Urothelium cell line (cell line): ENCODE measurements at places on chromosomes 11 and 22.

GRCh38 chr11:57480409-57481137 lies 20.2 kb downstream of the RTN4RL2 start:
- peak; percentile 76 for DNase-seq

GRCh38 chr22:40285513-40285912 lies 60.8 kb upstream of the ADSL start:
- no peak for DNase-seq

DNA sequence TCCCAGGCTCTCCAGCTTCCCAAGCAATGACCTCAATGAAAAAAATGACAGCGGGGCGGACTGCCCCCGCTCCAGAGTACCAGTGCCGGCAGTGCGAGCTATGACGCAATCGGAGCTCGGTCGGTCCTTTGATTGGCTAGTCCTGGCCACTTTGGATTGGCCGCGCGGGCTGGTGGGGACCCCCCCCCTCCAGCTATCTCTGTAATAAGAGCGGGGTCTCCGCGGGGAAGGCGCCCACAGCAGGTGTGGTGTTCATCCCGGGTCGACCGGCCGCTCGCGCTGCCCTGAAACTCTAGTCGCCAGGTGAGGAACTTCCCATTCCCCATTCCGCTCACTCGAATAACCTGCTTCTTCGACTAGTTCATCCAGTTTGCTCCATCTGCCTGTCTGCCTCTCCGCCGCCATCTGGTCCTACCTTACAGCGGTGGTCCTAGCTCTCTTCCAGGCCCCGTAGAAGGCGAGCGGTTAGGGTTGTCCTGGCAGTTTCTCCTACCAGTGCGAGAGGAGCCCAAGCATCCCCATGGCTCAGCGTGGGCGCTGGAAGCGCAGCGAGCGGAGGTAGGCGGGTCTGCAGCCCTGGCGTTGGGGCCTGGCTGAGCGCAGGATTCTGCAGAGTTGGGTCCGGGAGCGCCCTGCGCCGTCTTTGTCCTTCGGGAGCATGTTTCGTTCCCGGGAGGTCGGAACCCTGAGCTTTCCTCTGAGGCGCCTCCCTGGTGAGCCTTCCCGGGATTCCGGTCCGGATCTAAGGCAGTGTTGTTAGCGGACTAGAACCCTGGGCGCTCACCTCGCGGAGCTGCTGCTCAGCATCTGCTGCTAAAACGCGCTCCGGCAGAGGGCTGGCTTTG lies at the start of gene CALCB:
TSS of gene CALCB (plus strand) at position 233 of the 845 bp plus-strand sequence. CDS start 1,126 bp downstream, outside the sequence.
- no peak for DNase-seq

GRCh38 chr11:37500425-37500824 lies 902.4 kb upstream of the RAG2 start:
- no peak for DNase-seq

GRCh38 chr11:35563484-35564244 lies 38.2 kb upstream of the PAMR1 start:
- no peak for DNase-seq

GRCh38 chr11:86675017-86675416 lies 2.6 kb upstream of the ME3 start:
- no peak for DNase-seq

- peak; percentile 64 for DNase-seq
Observed at GRCh38 chr22:31346733-31347250, 646 bp upstream of the PATZ1 start.

GRCh38 chr11:103959279-103959942 lies 77.0 kb upstream of the DDI1 start:
- no peak for DNase-seq

- no peak for DNase-seq
Observed at GRCh38 chr22:21943571-21944448, 8.8 kb downstream of the PPM1F start.

- no peak for DNase-seq
Observed at GRCh38 chr11:86314636-86315035, 12.6 kb downstream of the HIKESHI start.

DNA sequence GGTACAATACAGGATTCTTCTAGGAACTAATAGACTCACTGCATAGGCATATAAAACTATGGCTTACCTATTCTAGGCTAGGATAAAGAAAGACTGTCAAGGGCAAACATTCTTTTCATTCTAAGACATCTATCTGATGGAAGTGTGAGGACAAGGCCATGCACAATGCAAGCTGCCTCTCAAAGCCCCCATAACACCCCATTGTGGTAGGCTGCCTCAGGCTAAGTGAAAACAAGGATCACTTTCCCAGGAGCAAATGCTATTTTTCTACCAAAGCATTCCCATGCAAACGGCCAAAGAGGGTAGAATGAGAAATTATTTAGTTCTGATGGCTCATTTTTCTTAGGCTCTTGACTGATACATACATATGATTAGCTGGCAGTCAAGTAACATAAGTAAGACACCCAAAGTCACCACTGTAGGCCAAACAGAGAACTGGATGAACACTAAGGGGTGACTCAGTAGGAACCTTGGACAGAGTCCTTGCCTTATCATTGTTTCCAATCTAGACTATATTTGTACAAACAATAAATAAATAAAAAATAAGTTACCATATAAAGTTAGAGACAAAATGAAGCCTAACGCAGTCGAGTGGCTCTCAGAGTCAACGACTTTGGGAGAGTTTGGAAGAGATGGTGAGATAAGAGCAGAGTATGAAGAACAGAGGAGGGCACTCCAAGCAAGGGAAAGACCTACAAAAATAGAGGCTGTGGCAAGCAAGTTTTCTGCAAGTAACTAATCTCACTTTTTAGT lies 303.6 kb downstream of the SBF2 start:
- no peak for DNase-seq

GRCh38 chr11:70244698-70245097 lies 25.8 kb upstream of the PPFIA1 start:
- DNase-seq, result peak; percentile 51

GRCh38 chr11:69711822-69712801 lies 8.3 kb upstream of the FGF19 start:
- DNase-seq, result no peak

DNA sequence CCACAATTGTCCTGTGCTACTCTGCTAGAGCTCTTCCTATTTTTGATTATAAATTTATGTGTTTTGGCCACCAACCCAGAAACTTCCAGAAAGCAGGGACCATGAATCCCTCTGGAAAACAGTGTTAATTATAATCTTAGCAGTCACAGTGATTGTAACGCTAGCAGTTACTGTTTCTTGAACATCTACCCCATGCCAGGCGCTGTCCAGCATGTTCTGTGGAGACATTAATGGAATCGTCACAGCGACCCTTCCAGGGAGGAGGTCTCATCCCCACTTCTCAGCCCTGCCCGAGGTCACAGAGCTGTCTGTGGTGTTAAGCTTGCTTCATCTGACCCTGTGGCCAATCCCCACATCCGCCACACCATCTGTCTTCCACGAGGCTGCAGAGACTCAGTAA lies 13.9 kb upstream of the PNPLA5 start:
- no peak for DNase-seq

DNA sequence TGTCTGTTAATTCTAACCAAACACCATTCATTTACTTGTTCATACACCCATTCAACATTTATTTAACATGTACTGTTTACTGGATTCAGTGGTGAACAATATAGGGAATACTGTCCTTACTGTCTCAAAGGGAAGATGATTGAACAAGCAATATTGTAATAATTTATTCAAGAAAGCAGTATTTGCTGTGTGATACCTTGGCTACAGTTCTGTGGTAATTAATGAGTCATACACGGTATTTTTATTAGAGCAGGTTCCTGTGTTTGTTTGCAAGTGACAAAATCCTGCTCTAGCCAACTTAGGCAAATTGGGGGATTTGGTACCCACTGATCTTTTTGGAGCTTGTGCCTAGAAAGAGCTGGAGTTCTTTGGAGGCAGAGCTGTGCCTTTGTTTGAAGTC lies 15.7 kb downstream of the PIH1D2 start:
- no peak for DNase-seq

- no peak for DNase-seq
Observed at GRCh38 chr11:60377401-60378136, 763 bp upstream of the MS4A7 start.

DNA sequence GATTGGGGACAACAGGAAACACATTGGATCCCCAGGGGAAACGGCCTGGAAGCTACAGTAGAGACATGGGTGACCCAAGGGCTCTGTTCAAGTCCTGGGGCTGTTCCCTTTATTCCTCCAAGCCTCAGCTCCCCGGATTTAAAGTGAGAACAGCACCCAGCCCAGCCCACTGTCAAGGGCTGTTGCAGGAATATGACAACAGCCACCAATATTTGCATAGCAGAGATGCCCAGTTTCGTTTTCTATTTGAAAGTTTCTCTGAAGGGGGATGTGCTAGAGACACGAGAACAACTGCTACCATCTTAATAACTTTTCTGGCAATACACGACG lies 81.1 kb upstream of the WNT7B start:
- DNase-seq, result no peak

GRCh38 chr11:71470946-71471345 lies 17.9 kb downstream of the NADSYN1 start:
- no peak for DNase-seq

DNA sequence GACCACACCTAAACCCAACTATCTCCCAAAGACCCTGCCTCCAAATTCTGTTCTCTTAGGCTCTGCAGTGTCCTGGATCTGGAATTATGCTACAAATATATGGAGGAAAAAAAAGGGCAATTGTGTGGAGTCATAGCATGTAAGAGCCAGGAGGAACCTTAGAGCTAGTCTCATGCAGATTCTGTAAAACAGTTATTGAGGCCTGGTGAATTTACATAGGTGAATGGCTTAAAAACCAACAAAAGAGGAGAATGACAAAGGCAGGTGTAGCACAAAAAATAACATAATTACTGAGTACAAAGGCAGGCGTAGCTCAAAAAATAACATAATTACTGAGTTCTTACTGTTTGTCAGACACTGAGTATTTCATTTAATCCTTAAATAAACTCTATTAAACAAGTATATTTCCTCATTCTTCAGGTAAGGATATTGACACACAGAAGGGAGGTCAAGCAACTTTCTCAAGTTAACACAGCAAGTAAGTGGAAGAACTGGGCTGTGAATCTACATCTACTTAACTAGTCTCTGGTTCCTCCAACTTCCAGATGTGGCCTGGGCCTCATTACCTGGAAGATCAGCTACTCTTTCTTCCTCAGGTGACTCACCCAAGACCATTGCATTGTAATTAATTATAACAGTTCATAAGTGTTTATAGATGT lies 938.9 kb upstream of the TENM4 start:
- no peak for DNase-seq

DNA sequence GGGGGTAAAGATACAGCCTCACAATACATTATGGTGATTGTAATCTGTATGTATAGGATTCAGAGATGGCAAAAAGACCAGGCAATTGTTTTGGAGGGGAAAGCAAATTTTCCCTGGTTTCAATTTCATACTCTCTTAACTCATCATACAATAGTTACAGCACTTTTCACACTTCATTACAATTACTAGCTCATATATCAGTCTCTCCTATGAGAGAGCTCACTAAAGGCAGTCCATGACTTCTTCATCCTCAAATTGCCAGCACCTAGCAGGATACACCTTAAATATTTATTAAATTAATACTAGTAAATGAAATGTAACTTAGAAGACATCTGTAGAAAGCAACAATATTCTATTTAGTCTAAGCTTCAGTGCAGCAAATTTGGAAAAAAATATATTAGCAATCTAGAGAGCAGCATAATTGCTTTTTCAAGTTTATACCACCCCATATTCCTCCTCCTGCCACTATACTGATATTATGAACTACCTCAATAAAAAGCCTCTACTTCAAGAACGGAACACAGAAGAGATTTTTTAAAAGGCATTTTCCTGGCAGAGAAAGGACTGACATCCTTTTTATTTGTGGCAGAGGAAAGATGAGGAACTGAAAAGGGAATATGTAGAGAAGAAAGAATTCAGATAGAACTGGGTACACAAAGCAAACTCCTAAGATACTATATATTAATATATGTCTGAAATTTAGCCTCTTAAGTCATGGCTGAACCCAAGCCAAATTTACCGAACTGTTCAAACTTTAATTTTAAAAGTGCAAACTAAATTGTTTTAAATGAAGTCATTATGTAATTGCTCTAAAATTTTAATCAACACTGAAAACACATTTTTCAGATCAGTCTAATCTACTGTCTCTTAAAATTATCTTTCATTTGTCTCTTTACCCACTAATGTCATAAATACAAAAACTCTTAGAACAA lies 27.7 kb downstream of the PICALM start:
- no peak for DNase-seq

DNA sequence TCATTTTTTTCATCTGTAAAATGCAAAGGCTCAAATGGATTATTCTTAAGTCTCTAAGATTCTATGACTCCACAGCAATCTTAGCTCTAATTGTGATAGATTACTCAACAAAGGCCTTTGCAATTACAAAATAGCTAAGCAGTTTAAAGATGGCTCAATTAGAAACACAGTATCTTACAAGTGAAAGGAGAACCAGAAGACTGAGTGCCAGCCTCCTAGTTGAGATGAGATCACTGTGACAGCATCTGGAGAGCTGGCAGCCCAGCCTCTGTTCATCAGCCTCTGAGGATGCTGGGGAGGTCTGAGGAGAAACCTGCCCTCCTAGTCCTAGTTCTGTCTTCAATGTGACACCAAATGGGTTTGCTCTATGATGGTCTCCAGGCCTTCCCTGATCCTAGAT lies 158.4 kb upstream of the NARS2 start:
- no peak for DNase-seq

GRCh38 chr11:74989260-74989638 lies 516 bp downstream of the NEU3 start:
- DNase-seq, result no peak

GRCh38 chr11:19970944-19971343 lies 189.3 kb downstream of the DBX1 start:
- DNase-seq, result no peak

- DNase-seq, result no peak
Observed at GRCh38 chr11:132883241-132883640, 649.1 kb downstream of the OPCML start.

DNA sequence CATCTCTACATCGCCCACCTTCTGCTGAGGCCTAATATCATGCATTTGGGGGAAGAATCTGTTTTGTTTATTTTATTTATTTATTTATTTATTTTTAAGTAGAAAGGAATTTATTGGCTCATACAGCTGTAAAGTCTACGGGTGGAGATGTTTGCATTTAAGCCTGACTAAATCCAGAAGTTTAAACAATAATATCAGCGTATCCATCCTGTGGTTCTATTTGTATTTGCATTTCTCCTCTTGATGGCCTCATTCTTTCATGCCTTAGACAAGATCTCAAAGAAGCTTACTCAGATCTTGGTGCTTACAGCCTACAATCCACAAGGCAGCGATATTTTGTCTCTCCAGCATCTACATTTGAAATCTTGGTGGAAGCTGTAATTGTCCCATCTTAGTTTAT lies 67.1 kb upstream of the CARD18 start:
- DNase-seq, result no peak

- no peak for DNase-seq
Observed at GRCh38 chr11:68315171-68315920, 3.0 kb downstream of the LRP5 start.

DNA sequence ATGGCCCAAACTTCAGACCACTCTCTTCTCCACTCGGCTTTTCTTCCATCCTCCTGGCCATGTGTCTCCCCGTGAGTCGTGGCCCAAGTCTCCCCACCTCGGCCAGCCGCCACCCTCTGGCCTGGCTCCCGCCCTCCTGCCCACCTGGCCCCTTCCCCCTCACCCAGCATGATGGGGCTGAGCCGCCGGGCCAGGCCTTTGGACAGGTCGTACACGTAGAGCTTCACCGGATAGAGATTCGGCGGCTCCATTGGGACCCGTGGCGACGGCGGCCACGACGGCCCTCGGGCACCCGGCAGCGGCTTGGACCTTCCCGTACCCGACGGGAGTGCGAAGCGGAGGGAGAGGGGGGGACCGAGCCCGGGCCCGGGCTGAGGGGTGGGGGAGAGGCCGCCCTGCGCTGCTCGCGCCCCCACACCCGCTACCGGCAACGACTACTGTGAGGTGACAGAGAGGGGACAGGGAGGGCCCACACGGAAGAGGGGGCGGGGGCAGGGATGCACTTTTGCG lies at the start of gene DESI1:
TSS of gene DESI1 (minus strand) at position 455 of the 510 bp plus-strand sequence. CDS start at position 251, 204 bp downstream.
- DNase-seq, result peak; percentile 63
